Spleen (tissue), 13 donors: ENCODE measurements at places on chromosomes 3 and 15. TPM values are rescaled to one million over a fixed set of nuclear protein-coding genes. Genes with fewer than 3 reads are reported as not detected.

GRCh38 chr15:69074001-69074842 lies 59.7 kb downstream of the NOX5 start:
- peak overlapping the region; percentile 32 for H3K4me3 ChIP-seq
- peaks cover 5% of the 10 kb centered on the region for H3K27me3 ChIP-seq
- H3K36me3 ChIP-seq: no peaks in the 10 kb centered on the region
- H3K27ac ChIP-seq: peak overlapping the region; percentile 66
- no peak for DNase-seq

ROPN1 gene
- not detected for total RNA-seq

DNA sequence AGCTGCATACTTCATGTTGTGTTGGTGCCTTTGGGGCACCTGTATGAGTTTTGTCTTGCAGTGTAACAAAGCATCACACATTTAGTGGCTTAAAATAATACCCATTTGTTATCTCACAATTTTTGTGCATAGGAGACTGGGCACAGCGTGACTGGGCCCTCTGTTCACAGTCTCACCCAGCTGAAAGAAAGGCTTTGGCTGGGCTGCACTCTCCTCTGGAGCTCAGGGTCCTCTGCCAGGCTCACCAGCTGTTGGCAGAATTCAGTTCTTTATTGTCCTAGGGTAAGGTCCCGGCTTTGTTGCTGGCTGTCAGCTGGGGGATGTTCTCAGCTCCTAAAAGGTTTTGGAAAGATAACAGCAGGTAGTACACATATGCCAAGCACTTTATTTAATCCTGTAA lies 263.3 kb downstream of the CLSTN2 start:
- H3K27ac ChIP-seq: no peak overlapping the region
- H3K27me3 ChIP-seq: peaks cover 4% of the 10 kb centered on the region
- no peak for DNase-seq
- no peaks in the 10 kb centered on the region for H3K36me3 ChIP-seq
- H3K4me1 ChIP-seq: no peaks in the 10 kb centered on the region

GRCh38 chr15:82832601-82833361 lies 23.4 kb downstream of the WHAMM start:
- H3K27me3 ChIP-seq: no peaks in the 10 kb centered on the region
- H3K27ac ChIP-seq: no peak overlapping the region
- no peak for DNase-seq
- no peak overlapping the region for H3K4me3 ChIP-seq

GRCh38 chr3:176714034-176714433 lies 483.2 kb downstream of the TBL1XR1 start:
- no peaks in the 10 kb centered on the region for H3K36me3 ChIP-seq
- H3K4me3 ChIP-seq: no peak overlapping the region
- no peak for DNase-seq
- no peaks in the 10 kb centered on the region for H3K27me3 ChIP-seq

DNA sequence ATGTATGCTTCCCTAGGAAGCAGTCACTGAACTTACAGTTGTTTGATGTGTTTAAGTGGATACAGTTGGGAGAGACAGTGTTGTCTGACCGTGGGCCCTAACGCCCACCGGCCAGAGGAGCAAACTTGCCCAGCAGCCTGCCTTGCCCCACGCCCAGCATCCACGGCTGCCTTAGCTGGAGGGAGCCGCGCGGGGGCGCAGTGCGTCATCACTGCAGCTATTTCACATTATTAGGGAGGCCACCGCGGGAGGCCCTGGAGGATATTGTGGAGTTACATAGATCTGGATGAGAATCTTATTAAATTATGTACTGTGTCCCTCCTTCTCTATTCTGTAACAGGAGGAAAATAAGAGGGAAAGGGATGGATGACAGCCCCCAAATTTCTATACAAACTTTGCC lies 267.2 kb downstream of the GABRG3 start:
- no peak for DNase-seq
- no peaks in the 10 kb centered on the region for H3K36me3 ChIP-seq
- H3K27me3 ChIP-seq: no peaks in the 10 kb centered on the region
- peak overlapping the region; percentile 73 for H3K27ac ChIP-seq
- no peaks in the 10 kb centered on the region for H3K4me1 ChIP-seq

ROPN1B gene
- total RNA-seq: not detected

- DNase-seq: no peak
- H3K27ac ChIP-seq: peak overlapping the region; percentile 92
- no peaks in the 10 kb centered on the region for H3K36me3 ChIP-seq
- H3K4me1 ChIP-seq: peaks cover 43% of the 10 kb centered on the region
Measured at GRCh38 chr15:98651036-98651481, 2.7 kb downstream of the IGF1R start.

ANKRD34C gene
- total RNA-seq: not detected

NTRK3 gene
- total RNA-seq: 1.8 TPM

ZDHHC19 gene
- 13.1 TPM for total RNA-seq

ALDH1A3 gene
- total RNA-seq: 6.4 TPM

- no peak overlapping the region for H3K4me3 ChIP-seq
- H3K4me1 ChIP-seq: no peaks in the 10 kb centered on the region
- no peaks in the 10 kb centered on the region for H3K36me3 ChIP-seq
Measured at GRCh38 chr3:9158865-9159630, 90.4 kb downstream of the SRGAP3 start.

DNA sequence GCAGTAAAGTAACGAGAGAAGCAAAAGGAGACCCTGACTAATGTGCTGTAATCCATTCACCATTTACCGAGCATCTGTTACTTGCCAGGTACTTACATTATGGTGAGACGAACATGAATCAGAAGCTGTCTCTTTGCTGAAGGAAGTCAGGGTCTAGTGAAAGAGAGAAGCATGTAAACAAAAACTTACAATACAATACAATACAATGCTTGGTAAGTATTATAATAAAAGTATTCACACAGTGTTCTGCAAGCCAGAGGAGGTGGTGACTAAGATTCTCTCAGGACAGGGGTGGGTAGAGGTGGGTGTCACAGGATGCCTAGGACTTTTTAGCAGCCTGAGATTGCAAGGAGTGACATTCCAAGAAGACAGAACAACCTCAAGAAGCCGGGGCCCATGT lies 50.2 kb upstream of the MGA start:
- H3K4me3 ChIP-seq: no peak overlapping the region
- H3K36me3 ChIP-seq: no peaks in the 10 kb centered on the region
- H3K4me1 ChIP-seq: no peaks in the 10 kb centered on the region
- H3K27ac ChIP-seq: no peak overlapping the region
- H3K27me3 ChIP-seq: no peaks in the 10 kb centered on the region

- H3K4me3 ChIP-seq: no peak overlapping the region
- H3K36me3 ChIP-seq: no peaks in the 10 kb centered on the region
- no peaks in the 10 kb centered on the region for H3K27me3 ChIP-seq
- DNase-seq: no peak
- peaks cover 3% of the 10 kb centered on the region for H3K4me1 ChIP-seq
- peak overlapping the region; percentile 69 for H3K27ac ChIP-seq
Measured at GRCh38 chr3:128547368-128547987, 54.5 kb upstream of the GATA2 start.

DNA sequence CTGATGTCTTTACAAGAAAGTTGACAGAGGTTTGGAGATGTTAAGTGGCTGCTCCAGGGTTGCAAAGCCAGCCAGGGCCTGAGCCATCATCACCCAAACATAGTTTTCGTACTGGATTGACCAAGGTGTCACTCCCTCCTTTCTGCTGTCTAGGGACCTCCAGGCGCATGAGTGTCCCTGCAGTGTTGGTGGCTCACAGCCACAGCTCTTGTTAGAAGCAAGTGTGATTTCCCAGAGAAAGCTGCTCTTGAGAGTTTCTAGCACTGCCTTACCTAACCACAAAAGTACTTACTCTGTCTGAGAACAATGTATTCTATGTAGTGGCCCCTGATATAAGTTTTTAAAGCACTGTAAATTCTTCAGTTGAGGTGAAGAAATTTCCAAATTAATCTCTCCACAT lies 144.1 kb downstream of the SOX2 start:
- no peak overlapping the region for H3K27ac ChIP-seq
- no peak for DNase-seq
- H3K36me3 ChIP-seq: no peaks in the 10 kb centered on the region
- H3K4me1 ChIP-seq: no peaks in the 10 kb centered on the region

- no peak for DNase-seq
- H3K27ac ChIP-seq: no peak overlapping the region
- H3K36me3 ChIP-seq: no peaks in the 10 kb centered on the region
- no peaks in the 10 kb centered on the region for H3K27me3 ChIP-seq
- no peaks in the 10 kb centered on the region for H3K4me1 ChIP-seq
Measured at GRCh38 chr3:159028706-159029105, 226.9 kb downstream of the MFSD1 start.

DNA sequence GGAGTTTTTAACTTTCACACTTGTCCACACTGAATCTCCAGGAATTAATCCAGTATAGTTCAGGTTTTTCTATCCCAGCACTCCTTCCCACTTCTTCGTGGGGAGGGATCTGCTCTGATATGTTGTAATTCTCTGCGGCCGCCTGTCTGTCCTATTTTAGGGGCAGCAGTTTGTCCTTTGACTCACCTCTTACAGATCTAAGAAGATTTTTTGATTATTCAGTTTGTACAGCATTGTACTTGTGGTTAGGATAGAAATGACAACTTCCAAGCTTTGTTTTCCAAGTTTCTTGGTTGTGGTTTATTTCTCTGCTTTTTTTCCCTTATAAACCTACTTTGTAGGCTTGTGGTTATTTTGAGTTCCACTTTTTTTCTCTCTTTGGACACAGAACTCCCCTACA lies 601.7 kb downstream of the SI start:
- H3K4me1 ChIP-seq: no peaks in the 10 kb centered on the region
- H3K27me3 ChIP-seq: no peaks in the 10 kb centered on the region
- DNase-seq: no peak
- no peaks in the 10 kb centered on the region for H3K36me3 ChIP-seq

GOLGA8J gene
- not detected for total RNA-seq

EFL1 gene
- 17.9 TPM for total RNA-seq

DNA sequence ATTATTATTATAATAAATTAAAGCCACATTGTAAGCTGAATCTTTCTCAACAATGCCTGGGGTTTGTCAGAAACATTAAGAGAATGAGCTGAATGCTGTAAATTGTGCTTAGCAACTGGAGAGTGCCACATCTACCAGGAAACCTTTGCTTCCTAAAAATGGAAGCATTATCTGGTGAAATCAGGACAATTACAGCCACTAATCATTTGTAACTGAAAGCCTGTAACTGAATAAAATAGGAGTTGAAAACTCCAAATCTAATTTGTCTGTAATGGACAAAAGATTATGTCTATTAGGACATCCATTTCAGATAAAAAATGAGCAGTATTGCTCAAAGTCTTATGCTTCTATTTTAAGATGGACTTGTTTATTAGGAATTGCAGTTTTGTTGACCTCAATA lies 32.2 kb downstream of the EIF1B start:
- H3K4me1 ChIP-seq: no peaks in the 10 kb centered on the region
- no peak for DNase-seq
- no peaks in the 10 kb centered on the region for H3K27me3 ChIP-seq
- H3K36me3 ChIP-seq: no peaks in the 10 kb centered on the region

C2CD4A gene
- total RNA-seq: not detected

DNA sequence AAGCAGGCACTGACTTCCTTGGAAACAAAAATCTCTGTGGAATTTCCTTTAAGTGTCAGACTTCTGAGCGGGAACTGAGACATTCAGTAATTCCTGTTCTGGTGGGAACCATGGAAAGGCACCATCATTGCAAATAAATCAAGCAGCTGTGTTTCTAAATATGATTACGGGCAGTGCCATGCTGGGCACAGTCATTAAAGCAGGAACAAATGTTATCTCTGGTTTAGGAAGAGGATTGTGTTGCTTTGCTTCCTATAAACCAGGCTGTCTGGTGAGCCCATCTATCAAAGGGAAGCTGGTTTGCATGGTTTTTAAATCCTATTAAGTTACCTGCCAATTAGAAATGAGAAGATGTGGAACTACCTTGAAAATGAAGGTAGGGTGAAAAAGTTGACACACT lies 86.7 kb downstream of the EBLN2 start:
- no peaks in the 10 kb centered on the region for H3K4me1 ChIP-seq
- no peak overlapping the region for H3K4me3 ChIP-seq
- H3K27me3 ChIP-seq: no peaks in the 10 kb centered on the region
- no peak for DNase-seq
- H3K27ac ChIP-seq: no peak overlapping the region

ANKDD1A gene
- 56.9 TPM for total RNA-seq

- peaks cover 8% of the 10 kb centered on the region for H3K4me1 ChIP-seq
- no peaks in the 10 kb centered on the region for H3K36me3 ChIP-seq
- no peak overlapping the region for H3K27ac ChIP-seq
Measured at GRCh38 chr15:38843051-38843501, 278.5 kb upstream of the RASGRP1 start.

DNA sequence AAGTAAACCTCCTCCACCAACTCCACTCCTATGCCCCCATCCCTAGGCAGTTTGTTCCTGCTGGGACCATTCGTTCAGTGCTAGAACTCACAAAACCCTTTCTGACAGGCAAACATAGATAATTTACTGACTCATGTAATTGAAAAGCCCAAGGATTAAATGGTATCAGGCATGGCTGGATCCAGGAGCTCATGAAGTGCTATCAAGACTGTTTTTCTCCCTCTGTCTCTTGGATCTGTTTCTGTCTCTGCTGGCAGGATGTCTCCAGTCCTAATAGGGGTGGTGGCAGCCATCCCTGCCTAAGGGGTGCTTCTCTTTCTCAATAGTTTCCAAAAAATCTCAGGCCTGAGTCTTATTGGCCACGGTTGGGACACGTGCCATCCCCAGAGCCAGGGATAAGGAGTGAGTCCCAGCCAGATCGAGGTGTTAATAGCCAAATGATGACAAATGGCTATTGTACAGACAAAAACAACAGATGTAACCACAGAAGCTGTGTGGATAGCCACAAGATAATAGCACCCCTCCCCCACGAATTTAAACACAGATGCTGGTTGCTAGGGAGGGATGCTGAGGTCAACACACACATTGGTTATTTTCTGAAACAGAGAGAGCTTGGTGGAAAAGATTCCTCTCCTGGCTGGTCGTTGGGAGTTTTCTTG lies 168.6 kb downstream of the SHQ1 start:
- no peak for DNase-seq
- no peaks in the 10 kb centered on the region for H3K4me1 ChIP-seq
- no peak overlapping the region for H3K4me3 ChIP-seq
- H3K36me3 ChIP-seq: no peaks in the 10 kb centered on the region

EDC3 gene
- 18.3 TPM for total RNA-seq

DNA sequence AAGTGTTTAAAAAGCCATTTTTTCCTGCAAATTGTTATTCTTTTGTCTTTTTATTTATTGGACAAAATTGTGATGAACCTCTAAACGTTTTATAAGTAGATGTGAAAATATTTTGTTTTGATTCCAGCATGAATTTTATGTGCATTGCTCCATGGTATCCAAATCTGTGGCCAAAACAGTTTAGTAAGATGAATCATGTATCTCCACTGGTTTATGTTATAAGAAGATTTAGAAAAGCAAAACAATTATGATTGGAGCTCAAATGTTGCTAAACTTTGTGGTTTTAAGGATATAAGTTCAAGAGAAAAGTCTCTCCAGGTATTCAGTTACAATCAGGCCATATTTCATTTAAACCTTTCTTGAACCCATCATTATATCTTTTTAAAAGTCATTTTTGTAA lies 80.9 kb downstream of the NECTIN3 start:
- H3K4me1 ChIP-seq: no peaks in the 10 kb centered on the region
- H3K27ac ChIP-seq: no peak overlapping the region
- H3K4me3 ChIP-seq: no peak overlapping the region
- H3K36me3 ChIP-seq: no peaks in the 10 kb centered on the region
- no peak for DNase-seq
